ENCODE measurements at places on chromosomes 11 and 22. TPM values are rescaled to one million over a fixed set of nuclear protein-coding genes. Genes with fewer than 3 reads are reported as not detected.

Gene TREH
- total RNA-seq, result not detected

Gene RIN1
- total RNA-seq, result 5.5 TPM

GRCh38 chr22:50203288-50203687, 2.5 kb downstream of the SELENOO start:
- DNase-seq, result no peak
- H3K27ac ChIP-seq, result no peak overlapping the region
- H3K4me3 ChIP-seq, result no peak overlapping the region
- H3K4me1 ChIP-seq, result peaks cover 22% of the 10 kb centered on the region
- H3K36me3 ChIP-seq, result no peaks in the 10 kb centered on the region

DNA sequence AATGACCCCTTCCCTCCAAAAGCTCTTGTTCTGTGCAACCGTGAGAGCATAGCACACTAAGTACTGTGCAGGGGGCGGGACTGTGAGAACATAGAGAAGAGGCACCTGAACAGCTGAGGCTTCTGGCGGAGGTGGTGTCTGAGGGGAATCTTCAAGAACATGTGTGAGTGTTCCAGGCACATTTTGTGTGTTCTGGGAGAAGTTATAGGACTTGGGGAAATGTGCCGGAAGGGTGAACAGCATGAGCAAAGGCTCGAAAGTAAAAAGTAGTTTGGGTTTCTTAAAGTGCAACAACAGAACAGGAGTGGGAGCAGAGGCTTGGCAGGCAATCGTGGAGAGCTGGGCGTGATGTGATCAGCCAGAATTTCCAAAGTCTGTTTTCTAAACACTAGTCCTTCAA, 12.4 kb upstream of the SYN3 start:
- no peak overlapping the region for H3K4me3 ChIP-seq
- no peak for DNase-seq
- H3K27me3 ChIP-seq, result peaks cover 5% of the 10 kb centered on the region
- no peaks in the 10 kb centered on the region for H3K36me3 ChIP-seq

DNA sequence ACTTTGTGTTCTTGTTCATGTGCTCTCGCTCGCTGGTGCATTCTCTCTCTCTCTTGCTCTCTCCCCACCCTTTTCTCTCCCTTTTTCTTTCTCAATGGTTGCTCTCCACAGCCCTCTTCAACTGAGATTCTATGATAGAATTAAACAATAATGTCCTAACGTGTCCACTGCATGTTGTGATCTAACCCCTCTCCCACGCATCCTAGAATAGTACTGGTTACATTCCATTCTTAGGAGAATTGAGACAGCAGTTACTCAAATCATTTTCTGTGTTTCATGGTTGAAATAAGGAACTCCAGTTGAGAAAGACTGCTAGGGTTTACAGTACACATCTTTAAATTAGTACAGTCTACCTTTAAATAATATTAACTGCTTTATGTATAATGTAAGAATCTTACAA, 318.1 kb upstream of the PITPNB start:
- DNase-seq, result no peak
- H3K36me3 ChIP-seq, result no peaks in the 10 kb centered on the region
- no peaks in the 10 kb centered on the region for H3K27me3 ChIP-seq
- H3K27ac ChIP-seq, result no peak overlapping the region

GRCh38 chr11:68375766-68376165, 63.4 kb downstream of the LRP5 start:
- peaks cover 28% of the 10 kb centered on the region for H3K4me1 ChIP-seq
- DNase-seq, result no peak
- no peaks in the 10 kb centered on the region for H3K36me3 ChIP-seq

DNA sequence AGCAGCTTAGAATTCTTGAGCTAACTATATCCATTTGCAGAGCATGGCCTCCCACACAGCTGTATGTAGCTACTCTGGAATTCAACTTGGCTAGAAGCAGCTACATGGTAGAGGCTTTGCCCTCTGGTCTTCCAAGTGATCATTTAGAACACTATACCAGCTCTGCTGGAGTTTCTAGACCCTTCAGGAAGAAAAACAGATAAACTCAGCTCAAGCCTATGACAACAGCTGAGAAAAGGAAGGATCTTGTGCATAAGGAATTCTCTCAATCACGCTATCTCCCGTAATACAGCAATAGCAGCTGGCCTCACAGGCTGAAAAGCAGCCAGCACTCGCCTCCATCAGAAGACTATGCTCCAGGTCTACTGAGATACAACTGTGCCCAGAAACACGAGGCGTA, 50.6 kb upstream of the APOA1 start:
- no peaks in the 10 kb centered on the region for H3K27me3 ChIP-seq
- DNase-seq, result no peak
- no peaks in the 10 kb centered on the region for H3K36me3 ChIP-seq
- H3K27ac ChIP-seq, result no peak overlapping the region

DNA sequence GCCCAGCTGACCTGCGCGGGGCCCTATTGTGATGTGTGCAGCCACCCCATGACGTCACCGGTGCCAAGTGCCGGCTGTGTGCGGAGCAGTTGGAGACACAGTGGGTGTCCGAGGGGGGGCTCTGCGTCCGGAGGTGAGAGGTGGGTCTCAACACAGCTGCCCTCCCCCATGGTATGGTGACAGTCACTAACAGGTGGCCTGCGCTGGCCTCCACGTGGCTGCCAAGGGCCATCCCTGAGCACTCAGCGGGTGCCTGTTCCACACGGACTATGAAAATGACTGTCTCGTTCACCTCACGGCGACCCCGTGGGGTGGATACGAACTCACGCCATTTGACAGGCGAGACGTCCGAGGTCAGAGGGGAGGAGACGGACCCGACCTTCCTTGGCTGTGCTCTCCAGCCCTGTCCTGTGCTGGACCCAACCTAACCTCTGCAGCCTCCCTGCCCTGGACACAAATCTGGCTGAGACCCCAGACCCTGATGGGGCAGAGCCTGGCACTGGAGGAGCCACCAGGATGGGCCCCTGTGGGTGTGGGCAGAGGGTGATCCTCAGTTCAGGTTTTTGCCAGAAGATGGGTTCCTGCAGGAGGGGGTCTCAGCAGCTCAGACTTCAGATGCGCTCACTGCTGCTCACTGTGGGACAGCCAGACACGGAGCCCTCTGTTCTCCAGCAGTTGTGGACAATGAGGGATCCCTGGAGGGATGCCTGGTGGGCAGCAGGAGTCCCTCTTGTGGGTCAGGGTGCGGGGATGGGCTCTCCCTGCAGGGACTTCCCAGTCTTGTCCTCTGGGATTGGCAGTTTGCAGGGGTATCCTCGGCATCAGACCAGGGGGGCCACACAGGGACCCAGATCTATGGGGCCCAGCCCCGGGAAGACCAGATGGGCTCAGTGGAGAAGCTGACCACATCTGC, 6.3 kb downstream of the HRAS start:
- H3K36me3 ChIP-seq, result peaks cover 27% of the 10 kb centered on the region
- H3K4me3 ChIP-seq, result no peak overlapping the region
- H3K27me3 ChIP-seq, result no peaks in the 10 kb centered on the region
- no peak for DNase-seq
- H3K4me1 ChIP-seq, result no peaks in the 10 kb centered on the region

DNA sequence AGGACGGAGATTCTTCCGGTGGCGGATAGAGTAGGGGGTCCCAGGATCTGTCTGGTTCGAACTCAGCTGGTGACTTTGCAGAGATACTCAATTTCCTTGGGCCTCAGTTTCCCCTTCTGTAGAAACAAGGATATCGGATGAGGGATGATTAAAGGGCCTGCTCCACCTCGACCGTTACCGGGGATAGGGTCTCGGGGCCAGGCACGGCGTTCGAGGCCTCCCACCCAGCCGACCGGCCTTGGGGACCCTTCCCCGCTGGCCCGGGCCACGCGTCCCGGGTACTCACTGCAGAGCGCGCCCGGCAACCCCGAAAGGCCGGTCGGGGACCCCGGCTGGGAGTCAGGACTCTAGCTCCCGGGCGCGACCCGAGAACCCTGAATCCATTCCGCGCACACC, 321 bp downstream of the RHBDD3 start:
- no peak for DNase-seq
- peaks cover 46% of the 10 kb centered on the region for H3K4me1 ChIP-seq
- peak overlapping the region; percentile 94 for H3K4me3 ChIP-seq

GRCh38 chr11:18720808-18721560, 5.0 kb downstream of the IGSF22 start:
- peak; percentile 88 for DNase-seq
- H3K36me3 ChIP-seq, result no peaks in the 10 kb centered on the region
- no peaks in the 10 kb centered on the region for H3K27me3 ChIP-seq
- no peak overlapping the region for H3K4me3 ChIP-seq

DNA sequence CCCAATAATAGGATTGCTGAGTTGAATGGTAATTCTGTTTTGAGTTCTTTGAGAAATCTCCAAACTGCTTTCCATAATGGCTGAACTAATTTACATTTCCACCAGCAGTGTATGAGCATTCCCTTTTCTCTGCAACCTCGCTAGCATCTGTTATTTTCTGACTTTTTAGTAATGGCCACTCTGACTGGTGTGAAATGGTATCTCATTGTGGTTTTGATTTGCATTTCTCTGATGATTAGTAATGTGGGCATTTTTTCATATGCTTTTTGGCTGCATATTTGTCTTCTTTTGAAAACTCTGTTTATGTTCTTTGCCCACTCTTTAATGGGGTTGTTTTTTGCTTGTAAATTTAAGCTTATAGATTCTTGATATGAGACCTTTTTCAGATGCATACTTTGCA, 97.4 kb downstream of the FDX1 start:
- no peaks in the 10 kb centered on the region for H3K27me3 ChIP-seq
- H3K4me3 ChIP-seq, result no peak overlapping the region
- no peaks in the 10 kb centered on the region for H3K36me3 ChIP-seq
- no peak overlapping the region for H3K27ac ChIP-seq
- no peak for DNase-seq

- no peaks in the 10 kb centered on the region for H3K36me3 ChIP-seq
- no peaks in the 10 kb centered on the region for H3K27me3 ChIP-seq
- no peak overlapping the region for H3K4me3 ChIP-seq
- H3K4me1 ChIP-seq, result no peaks in the 10 kb centered on the region
Observed at GRCh38 chr11:123775715-123776549, 21.6 kb upstream of the OR6X1 start.

Gene KDM4E
- total RNA-seq, result not detected

- H3K27me3 ChIP-seq, result no peaks in the 10 kb centered on the region
- no peak overlapping the region for H3K27ac ChIP-seq
- no peaks in the 10 kb centered on the region for H3K4me1 ChIP-seq
- no peak for DNase-seq
- no peak overlapping the region for H3K4me3 ChIP-seq
- no peaks in the 10 kb centered on the region for H3K36me3 ChIP-seq
Observed at GRCh38 chr11:78209478-78209877, 20.8 kb downstream of the USP35 start.

Data from adrenal gland (tissue), 19 donors.